ENCODE measurements at places on chromosomes 2 and 18. TPM values are rescaled to one million over a fixed set of nuclear protein-coding genes. Genes with fewer than 3 reads are reported as not detected.

GRCh38 chr2:155944218-155944617 is 388.3 kb downstream of the NR4A2 start:
- no peaks in the 10 kb centered on the region for H3K27me3 ChIP-seq
- no peak overlapping the region for H3K27ac ChIP-seq
- no peak overlapping the region for H3K4me3 ChIP-seq
- DNase-seq: no peak

- H3K36me3 ChIP-seq: no peaks in the 10 kb centered on the region
- no peak overlapping the region for H3K4me3 ChIP-seq
- no peaks in the 10 kb centered on the region for H3K27me3 ChIP-seq
- peak; percentile 21 for DNase-seq
- H3K27ac ChIP-seq: no peak overlapping the region
Observed at GRCh38 chr18:55149994-55150393, 190.7 kb upstream of the CCDC68 start.

GRCh38 chr2:179373816-179374215 is 109.2 kb upstream of the SESTD1 start:
- H3K4me3 ChIP-seq: no peak overlapping the region
- H3K4me1 ChIP-seq: no peaks in the 10 kb centered on the region
- no peak for DNase-seq
- H3K27ac ChIP-seq: no peak overlapping the region

DNA sequence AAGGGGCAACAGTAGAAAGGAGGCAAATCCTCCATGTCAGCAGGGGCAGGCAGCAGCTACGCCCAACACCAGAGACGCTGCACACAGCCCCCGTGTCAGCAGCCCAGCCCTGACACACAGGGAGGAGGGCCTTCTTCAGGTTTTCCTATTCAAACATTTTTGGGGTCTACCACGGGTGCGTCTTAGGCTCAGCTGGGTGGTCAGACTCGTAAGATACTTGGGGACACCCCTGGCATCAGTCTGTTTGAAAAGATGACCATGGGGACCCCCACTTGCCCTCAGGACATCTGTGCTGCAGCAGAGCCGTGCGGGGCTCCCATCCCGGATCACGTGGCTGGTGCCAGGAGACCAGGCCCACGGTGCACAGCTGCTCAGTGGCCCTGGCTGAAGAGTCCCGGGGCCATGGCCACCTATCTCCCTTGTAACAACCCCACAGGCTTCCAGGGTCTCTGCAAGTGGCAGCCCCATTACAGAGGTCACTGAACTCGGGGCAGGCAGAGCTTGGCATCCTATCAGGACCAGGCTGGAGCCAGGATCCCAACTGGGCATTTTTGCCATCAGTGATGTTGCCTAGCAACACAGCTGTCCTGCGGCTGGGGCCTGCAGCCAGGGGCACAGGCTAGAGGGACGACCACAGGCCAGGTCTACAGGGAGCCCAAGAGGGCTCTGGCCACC is 82.5 kb downstream of the EDAR start:
- no peak for DNase-seq
- H3K4me1 ChIP-seq: no peaks in the 10 kb centered on the region
- H3K27me3 ChIP-seq: no peaks in the 10 kb centered on the region
- H3K4me3 ChIP-seq: no peak overlapping the region

DNA sequence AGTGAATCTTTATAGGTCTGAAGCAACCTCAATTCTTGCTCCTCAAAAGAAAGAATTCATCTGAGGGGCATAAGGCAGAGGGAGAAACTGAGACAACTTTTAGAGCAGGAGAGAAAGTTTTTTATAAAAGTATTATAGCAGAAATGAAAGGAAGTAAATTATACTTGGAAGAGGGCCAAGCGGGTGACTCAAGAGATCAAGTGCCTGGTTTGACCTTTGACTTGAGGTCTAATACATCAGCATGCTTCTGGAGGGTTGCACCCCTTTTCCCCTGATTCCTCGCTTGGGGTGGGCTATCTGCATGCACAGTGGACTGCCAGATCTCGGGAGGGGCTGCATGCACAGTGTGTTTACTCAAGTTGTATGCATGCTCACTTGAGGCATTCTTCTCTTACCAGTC is 268.5 kb upstream of the LRATD1 start:
- H3K27me3 ChIP-seq: no peaks in the 10 kb centered on the region
- no peak overlapping the region for H3K4me3 ChIP-seq
- no peaks in the 10 kb centered on the region for H3K36me3 ChIP-seq
- DNase-seq: no peak

- H3K4me1 ChIP-seq: peaks cover 44% of the 10 kb centered on the region
- DNase-seq: no peak
- no peak overlapping the region for H3K27ac ChIP-seq
- no peaks in the 10 kb centered on the region for H3K27me3 ChIP-seq
- H3K36me3 ChIP-seq: peaks cover 17% of the 10 kb centered on the region
Observed at GRCh38 chr18:35464831-35465279, 32.9 kb downstream of the INO80C start.

HOXD8 gene
- 5.1 TPM for total RNA-seq

MYL1 gene
- not detected for total RNA-seq

PID1 gene
- total RNA-seq: 11.2 TPM

All from stomach (tissue), 19 donors.